ENCODE measurements at places on chromosomes 4 and X.
A peak's percentile ranks its signal among the peaks of the same experiment; 100 is the strongest.

DNA sequence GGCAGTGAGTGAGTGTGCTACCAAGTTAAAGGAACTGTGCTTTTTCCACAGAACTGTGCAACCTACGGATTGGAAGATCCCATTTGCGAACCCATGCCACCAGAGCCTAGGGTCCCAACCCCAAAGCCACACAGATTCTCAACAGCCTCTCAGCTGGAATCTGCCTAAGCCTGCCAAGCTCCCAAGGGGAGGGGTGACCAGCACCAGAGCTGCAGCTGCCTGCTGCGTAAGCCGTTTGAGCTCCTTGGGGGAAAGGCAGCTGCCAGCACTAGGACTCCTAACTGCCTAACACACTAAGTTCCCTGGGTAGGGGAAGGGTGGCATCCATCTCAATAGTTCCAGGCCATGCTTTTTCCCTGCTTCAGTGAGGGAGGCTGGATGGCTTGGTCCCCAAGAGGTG, 738.1 kb upstream of the PRKX start:
- no peak for DNase-seq

DNA sequence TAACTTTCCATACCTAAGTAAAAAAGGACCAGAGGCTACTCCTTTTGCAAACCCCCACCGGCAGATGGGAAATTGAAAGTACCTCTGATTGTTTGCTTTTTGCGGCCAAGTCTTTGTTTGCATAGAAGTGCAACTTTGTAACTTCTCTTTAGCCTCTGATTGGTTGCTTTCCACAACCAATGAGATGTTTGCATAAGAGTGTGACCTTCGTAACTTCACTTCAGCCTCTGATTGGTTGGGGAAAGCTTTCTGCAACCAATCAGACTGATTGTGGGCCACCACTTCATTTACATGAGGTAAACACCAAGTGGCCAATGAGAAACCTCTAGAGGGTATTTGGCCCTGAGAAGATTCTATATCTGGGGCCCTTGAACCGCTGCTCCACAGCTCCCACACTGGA, 48.8 kb upstream of the PGRMC1 start:
- no peak for DNase-seq

- DNase-seq = no peak
These were observed 119.8 kb downstream of the NEK1 start for GRCh38 chr4:169492436-169493163.

- DNase-seq = no peak
These were observed 6.2 kb upstream of the MGAT4D start for GRCh38 chr4:140504261-140504660.

- no peak for DNase-seq
These were observed 50.0 kb upstream of the TRIM2 start for GRCh38 chr4:153154007-153154975.

DNA sequence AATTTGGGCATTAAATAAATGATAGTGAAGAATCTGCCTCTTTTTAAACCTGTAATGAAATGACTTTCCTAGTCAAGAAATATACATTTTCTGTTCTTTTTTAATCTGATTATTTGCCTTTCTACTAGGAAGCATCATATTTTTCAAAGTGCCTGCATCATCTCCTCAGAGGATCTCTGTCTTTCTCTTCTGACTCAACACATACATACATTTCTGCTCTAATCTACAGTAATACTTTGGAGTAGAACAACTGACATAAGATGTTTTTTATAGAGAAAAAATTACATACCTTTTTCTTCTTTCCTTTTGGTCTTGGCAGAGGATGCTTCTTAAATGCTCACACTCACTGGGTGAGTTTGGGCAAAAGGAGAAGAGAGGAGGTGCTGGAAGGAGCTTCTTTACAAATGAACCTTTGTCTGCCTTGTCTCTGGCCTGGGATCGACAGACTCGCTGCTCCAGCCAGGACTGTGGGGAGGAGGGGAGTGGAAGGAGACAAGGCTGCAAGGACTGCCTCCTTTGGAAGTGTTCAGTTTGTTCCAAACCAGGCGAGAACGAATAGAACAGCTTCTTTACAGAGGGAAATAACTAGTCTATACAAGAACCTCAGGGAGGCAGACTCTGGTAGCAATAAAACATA, at the start of gene SCRG1:
TSS of gene SCRG1 (minus strand) at position 338 of the 637 bp plus-strand sequence. CDS start 7,702 bp downstream, outside the sequence.
- DNase-seq = no peak

GRCh38 chrX:2794336-2794735, 34.4 kb upstream of the GYG2 start:
- no peak for DNase-seq

DNA sequence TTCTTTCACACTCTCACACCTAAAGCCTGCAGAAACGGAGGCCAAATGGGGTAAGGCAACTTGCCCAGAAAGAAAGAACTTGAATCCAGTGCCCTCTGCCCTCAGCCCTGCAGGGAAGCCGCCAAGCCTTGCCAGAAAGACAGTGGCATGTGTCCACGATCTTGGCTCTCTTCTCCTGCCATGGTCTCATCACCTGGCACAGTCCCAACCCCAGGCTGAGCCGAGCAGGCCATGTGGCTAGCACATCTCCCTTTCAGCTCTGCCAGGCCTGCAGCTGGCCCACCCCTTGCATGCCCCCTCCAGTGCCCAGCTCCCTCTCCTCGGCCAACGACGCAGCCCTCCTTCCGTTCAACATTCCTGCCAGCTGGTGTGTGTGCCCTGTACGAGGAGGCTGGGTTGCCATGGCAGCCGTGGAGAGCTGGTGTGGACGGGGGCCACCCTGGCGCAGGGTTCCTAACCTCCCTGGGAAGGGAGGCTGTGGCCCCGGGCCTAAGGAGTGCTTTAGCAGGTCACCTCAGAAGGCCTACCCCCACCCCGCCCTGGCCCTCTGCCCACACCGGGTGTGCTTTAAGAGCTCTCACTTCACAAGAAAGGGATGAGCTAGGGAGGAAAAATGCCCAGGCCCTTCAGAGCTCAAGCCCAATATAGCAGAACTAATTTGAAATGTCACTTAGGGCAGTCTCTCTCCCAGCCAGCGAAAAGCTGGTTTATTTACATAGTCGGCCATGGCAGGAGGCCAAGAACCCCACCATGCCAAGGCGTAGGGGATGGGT, 73.0 kb upstream of the PJA1 start:
- DNase-seq = no peak

- DNase-seq = no peak
These were observed 67.7 kb upstream of the PGRMC2 start for GRCh38 chr4:128355305-128355704.

DNA sequence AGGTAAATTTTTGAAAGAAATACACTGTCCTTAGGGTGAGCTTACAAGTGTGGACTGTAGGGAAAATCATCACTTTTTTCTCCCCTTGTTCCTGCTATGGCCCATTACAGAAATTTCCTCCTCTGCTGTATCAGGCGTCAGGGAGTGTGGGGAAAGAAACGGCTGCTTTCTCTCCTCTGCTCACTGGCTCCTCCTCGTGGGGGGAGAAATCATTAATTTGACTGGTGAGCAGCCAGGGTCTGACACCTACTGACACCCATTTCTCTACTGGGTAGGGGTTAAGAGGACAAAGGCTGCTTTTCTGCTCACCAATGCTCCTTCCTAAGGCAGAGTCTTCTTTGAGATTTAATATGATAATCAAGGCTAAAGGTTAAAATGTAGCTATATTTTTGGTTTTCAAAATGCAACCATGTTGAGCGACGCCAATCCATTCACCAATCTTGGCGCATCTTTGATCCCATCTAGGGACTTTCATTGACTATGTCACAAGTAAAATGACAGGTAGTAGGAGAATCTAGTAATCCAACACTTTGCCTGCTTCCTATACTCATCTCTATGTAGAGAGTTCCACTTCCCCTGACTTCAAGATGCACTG, 25.1 kb downstream of the SETD7 start:
- DNase-seq = peak; percentile 43

DNA sequence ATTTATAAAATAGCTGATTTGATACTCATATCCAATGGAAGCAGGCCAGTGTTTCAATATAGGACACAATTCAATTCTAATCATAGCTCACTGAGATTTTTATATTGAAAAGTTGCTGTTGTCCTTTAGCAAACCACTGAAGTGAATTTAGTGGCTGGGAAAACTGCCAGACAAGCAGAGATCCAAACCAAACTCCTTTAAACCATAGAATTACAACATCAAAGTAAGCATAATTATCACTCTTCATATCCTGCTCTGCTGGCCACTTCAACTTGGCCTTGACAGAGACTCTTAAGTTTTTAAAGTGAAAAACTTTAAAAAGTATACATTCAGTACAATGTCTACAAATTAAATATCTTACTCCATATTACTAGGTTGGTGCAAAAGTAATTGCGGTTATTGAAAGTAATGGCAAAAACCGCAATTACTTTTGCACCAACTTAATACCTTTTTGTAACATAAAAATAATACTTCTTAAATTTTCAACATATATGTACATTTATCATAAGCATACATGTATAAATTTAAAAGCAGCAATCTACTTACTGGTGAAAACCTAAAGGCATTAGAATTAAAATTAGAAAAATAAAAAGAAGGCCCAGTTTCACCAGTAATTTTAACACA, 433.0 kb downstream of the PCDH10 start:
- DNase-seq = no peak
